GM03348 (cell line): ENCODE measurements at places on chromosomes 6 and 20.

DNA sequence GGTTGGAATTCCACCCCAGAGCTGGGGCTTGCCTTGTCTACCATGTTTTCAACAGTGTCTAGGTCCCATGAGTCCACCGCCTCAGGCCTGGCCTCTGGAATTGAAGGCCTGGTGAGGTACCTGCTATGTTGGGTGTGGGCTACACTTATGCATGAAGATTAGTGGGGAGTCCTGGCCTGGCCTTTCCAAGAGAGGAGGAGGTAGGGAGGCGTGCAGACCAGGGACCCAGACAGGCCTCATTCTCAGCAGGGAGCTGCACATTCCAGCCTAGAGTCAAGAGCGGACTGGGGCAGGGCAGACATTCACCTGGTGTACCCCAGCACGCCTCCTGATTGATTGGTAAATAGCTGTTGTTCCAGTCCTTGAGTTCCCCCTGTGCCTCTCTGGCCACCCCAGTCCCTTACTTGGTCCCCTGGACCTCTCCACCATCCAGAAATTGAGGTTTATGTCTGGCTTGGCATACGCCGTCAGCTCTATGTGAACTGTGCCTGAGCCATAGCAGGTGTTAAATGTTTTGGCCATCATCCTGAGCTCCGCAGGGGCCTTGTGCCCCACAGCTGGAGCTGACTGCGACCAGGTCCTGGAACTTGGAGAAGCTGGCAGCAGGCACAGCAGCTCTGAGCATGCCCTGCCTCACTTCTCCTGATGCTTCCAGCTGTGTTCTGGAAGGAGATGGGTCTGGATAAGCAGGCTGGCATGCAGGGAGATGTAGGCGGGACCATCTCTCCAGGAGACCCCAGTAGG is 8.2 kb upstream of the VEGFA start:
- DNase-seq = no peak

GRCh38 chr6:145815309-145816274 is 997 bp upstream of the FBXO30 start:
- peak; percentile 54 for DNase-seq

GRCh38 chr6:133553652-133554051 is 312.5 kb downstream of the EYA4 start:
- DNase-seq = peak; percentile 60

DNA sequence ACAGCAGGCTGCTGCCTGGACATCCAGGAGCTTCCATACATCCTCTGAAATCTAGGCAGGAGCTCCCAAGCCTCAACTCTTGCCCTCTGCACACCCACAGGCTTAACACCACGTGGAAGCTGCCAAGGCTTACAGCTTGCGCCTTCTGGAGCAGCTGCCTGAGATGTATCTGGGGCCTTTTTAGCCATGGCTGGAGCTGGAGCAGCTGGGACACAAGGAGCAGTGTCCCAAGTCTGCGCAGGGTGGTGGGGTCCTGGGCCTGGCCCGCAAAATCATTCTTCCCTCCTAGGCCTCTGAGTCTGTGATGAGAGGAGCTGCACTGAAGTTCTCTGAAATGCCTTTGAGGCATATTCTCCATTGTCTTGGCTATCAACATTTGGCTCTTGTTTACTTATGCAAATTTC is 255.0 kb downstream of the DLL1 start:
- DNase-seq = no peak

DNA sequence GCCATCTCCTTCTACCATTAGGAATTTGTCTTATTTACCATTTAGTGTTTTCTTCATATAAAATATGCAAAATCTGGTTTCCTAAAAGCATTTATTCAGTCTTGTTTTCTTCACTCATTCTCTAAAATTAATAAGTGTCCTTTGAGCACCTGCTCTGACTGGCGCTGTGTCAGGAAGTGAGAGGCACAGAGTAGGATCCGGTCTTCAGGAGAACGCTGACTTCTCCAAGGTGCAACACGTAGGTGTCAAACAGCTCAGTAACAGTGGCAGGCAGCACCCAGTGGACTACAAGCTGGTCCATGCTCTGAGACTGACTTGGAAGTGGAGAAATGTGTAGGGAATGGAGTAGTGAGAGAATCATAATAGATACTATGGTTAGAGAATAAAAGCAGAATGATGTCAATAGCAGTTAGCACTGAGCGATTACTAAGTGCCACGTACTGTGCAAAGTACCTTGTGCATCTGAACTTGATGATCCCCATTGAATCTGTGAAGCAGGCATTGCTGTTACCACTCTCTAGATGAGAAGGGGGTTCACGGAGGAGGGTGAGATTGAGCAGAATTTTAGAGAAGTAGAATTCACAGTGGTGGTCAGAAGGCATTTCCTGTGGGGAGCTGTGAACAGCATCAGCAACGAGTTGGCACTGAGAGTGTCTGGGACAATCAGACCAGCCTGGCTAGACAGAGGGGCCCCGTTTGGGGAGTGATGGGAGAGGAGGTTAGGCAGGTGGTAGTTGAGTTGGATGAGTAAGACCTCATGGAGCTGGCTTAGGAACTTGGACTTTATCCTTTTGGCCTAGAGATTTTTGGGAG is 569.8 kb downstream of the QKI start:
- DNase-seq = no peak

DNA sequence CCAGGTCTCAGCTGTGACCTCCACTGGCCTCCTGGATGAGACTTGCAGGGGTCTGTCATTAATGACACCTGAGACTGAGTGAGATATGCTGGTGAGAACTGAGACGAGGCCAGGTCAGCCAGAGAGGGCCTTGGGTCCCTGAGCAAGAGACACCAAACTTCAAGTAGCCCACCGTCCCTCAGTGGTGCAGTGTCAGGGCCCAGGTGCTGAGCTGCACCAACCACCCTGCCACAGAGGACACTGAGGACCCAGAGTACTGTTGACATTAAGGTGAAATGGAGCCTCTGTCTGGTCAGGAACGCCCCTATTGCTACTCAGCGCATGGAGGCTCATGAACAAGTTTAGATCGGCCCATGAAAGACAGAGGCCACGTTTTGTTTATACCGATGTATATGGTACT is 64.1 kb upstream of the SCP2D1 start:
- no peak for DNase-seq

- no peak for DNase-seq
Observed at GRCh38 chr20:38747495-38748096, 664 bp upstream of the ACTR5 start.

- DNase-seq = no peak
Observed at GRCh38 chr20:44750081-44750805, 4.6 kb downstream of the KCNK15 start.

DNA sequence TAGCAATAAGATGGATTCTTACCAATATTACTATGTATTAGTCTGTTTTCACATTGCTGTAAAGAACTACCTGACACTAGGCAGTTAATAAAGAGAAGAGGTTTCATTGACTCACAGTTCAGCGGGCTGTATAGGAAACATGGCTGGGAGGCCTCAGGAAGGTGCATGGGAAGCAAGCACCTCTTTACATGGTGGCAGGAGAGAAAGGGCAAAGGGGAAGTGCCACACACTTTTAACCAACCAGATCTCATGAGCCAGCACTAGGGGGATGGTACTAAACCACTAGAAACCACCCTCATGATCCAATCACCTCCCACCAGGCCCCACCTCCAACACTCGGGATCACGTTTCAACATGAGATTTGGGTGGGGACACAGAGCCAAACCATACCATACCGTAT is 40.7 kb upstream of the CCDC167 start:
- no peak for DNase-seq

DNA sequence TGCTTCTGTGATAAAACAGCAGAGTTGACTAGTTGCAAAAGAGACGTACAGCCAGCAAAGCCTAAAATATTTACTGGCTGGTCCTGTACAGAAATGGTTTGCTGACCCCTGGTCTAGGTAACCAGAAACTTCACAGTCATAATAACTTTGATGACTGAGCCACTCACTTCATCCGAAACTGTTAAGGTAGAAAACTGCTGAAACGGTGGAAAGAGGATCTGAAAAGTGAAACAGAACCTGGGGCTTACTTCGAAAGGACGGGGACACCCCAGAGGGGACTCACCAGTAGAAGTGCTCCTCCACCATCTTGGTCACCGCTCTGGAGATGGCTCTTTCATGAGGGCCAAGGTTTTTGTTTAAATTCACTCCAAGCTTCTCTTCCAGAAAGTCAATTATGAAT is 16.4 kb downstream of the FAXC start:
- no peak for DNase-seq

DNA sequence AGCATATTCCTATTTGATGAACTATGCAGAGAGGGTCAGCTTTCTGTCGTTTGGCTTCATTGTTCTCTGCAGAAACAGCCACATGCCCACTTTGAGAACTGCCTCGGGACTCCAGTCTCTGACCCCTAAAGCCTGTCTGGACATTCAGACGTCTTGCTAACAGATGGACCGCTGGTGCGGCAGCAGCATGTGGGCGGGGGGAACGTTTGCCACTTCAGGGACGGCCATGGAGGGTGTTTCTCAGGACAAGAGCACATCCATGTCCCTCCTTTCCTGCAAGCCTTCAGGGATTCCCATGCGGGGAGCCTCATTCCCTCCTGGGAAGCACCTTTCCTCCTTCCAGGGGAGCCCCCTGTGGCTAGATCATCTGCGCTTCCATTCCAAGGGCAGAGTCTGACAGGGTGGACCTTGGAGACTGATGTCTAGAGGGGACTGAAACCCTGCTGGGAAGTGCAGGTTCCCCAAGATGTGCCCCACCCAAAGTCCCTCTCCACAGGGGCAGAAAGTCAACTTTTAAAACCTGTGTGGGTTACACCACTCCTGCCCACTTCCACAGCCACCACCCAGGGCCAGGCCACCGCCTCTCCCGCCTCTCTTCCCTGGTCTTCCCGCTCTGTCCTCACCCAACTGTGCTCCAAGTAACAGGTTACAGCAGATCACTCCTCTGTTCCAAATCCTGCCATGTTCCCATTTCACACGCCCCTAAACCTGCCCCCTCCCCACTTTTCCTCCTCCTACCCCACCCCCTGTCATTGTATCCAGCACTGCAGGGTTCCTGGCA is 94.8 kb upstream of the PMEPA1 start:
- no peak for DNase-seq

- peak; percentile 59 for DNase-seq
Observed at GRCh38 chr6:108260126-108260808, 573 bp downstream of the SNX3 start.

DNA sequence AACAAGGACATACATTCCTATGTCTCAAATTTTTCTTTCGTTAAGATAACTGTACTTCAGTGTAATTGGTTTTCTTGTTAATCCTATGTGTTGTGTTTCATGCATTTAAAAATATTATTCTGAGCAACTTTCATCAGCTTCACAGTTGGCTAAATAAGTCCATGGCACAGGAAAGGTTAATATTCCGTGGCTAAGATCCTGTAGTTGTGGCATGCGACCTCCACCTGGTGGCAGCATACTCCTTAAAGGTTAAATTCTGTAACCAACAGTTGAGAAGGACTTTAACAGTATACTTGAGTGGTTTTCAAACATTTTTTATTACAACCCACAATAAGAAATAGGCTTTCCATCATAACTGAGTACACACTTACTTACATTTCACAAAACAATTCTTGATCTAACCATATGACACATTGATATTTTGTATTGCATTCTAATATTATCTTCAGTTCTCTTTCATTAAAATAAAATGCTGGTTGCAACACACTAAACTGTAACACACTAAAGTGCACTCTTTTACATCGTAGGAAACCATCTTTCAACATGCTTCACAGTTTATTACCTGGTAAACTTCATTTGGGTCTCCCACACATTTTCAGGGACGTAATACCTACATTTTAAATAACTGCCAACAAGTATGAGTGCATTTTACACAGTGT is 118.3 kb downstream of the SLX4IP start:
- peak; percentile 61 for DNase-seq

GRCh38 chr6:151374036-151374683 is 17.2 kb downstream of the ZBTB2 start:
- DNase-seq = no peak

- DNase-seq = no peak
Observed at GRCh38 chr6:170456886-170457698, 96.0 kb downstream of the PSMB1 start.

DNA sequence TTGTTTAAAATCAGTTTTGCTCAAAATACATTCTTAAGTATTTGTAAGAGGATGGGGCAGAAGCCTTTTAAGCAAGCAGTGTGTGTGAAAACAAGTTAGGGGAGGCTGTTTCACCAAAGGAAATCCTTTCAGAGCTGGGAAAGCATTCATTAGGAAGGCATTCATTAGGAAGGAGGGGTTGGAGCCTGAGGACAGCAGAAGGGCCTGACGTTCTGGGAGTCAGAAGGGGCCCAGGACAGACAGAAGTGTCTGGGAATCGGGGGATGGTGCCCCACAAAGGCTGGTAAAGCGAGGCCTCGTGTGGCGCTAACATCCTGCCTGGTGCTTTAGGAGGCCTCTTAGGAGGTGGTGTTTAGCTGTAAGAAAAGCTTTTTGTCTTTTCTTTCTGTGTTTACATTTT is 80.6 kb upstream of the NXT1 start:
- no peak for DNase-seq

- DNase-seq = no peak
Observed at GRCh38 chr6:117687021-117687648, 11.9 kb downstream of the NUS1 start.

DNA sequence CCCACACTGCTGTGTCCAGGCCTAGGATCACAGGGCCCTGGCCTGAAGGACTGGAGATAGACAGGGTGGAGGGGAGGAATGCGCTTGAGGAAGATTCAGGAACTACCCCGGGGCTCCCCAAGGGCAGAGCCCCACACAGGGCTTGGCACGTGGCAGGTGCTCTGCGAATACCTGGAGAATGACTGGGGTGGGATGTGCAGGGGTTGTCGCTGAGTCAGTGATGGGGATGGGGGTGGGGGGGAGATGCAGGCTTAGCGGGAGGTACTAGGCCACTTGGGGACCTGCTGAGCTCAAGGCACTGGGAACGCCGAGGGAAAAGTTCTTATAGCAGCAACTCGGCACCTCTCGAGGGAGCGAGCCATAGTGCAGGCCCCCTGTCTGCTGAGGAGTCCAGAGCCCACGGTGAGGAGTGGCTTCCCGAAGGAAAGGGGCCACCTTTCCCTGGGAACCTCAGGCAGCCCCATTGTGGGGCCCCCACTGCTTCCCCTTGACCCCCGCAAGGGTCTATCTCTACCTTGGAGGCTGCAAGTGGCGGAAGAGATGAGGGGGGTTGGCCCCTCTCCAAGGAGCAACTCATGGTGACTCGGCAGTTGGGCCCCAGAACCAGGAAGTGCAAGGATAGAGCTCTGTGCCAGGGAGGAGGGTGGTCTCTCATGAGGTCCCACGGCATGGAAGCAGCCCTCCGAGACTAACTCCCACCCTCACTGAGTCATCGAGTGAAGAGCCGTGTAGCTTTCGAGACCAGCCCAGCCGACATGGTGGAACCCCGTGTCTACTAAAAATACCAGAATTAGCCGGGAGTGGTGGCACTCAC is 33.1 kb downstream of the SRC start:
- DNase-seq = no peak

- no peak for DNase-seq
Observed at GRCh38 chr20:51946586-51946985, 144.3 kb upstream of the SALL4 start.

- DNase-seq = no peak
Observed at GRCh38 chr6:150327117-150327774, 41.6 kb upstream of the IYD start.

- DNase-seq = peak; percentile 29
Observed at GRCh38 chr6:7004581-7005297, 103.0 kb upstream of the RREB1 start.

GRCh38 chr6:132259070-132259469 is 142.2 kb downstream of the MOXD1 start:
- DNase-seq = peak; percentile 54

- no peak for DNase-seq
Observed at GRCh38 chr20:19588732-19589131, 169.3 kb upstream of the RIN2 start.

- DNase-seq = no peak
Observed at GRCh38 chr6:163152701-163153100, 261.8 kb upstream of the QKI start.

- DNase-seq = no peak
Observed at GRCh38 chr6:163579880-163580295, 165.4 kb downstream of the QKI start.
